Fibroblast of villous mesenchyme (primary cell): ENCODE measurements at places on chromosomes 3 and 15. TPM values are rescaled to one million over a fixed set of nuclear protein-coding genes. Genes with fewer than 3 reads are reported as not detected.

Gene COL7A1
- total RNA-seq: 79.0 and 140 TPM in 2 replicates

Gene LRIG1
- 10.4 and 17.1 TPM in 2 replicates for total RNA-seq

Gene SCAANT1
- not detected in 2 replicates for total RNA-seq

Gene PLSCR5
- total RNA-seq: not detected in 2 replicates

Gene EFHB
- under 0.01 TPM in 1 of 2 replicates, not detected in the other for total RNA-seq

Gene C3orf20
- under 0.01 TPM in 1 of 2 replicates, not detected in the other for total RNA-seq

Gene RHOA
- total RNA-seq: 626 and 717 TPM in 2 replicates

Gene UQCC5
- 7.7 and 17.7 TPM in 2 replicates for total RNA-seq

Gene MST1R
- total RNA-seq: under 0.01 and 0.32 TPM in 2 replicates

Gene OIP5
- 2.6 and 8.6 TPM in 2 replicates for total RNA-seq

Gene ATP13A5
- total RNA-seq: not detected in 2 replicates

Gene PAQR9
- total RNA-seq: not detected in 2 replicates

Gene GABRA5
- 0.32 and 0.43 TPM in 2 replicates for total RNA-seq
